DMS79 (cell line): ENCODE measurements at places on chromosomes 16 and 17.
A peak's percentile ranks its signal among the peaks of the same experiment; 100 is the strongest.

- DNase-seq: no peak
Observed at GRCh38 chr17:47720196-47720595, 12.8 kb upstream of the TBX21 start.

DNA sequence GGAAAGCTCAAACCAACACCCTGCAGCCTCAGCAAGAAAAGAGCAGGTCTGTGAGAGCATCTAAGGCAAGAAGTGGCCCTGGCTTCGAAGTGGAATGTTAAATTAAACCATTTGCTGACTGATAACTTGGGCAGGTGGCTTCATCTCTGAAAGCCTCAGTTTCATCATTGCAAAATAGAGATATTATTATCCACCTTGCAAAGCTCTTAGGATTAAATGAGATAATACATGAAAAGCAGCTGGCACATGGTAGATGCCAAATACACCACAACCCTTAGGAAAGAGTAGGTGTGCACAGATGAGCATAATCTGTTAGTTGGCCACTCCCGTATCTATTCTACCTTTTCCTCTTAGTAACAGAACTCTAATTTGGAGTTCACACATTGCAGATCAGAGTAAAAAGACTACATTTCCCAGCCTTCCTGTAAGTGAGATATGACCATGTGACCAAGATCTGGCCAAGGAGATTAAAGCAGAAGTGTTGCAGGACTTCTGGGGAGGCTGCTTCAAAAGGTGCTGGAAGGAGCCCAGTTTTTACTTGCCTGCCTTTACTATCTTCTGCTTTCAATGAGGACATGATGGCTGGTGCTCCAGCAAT is 288.7 kb downstream of the SOX9 start:
- no peak for DNase-seq

GRCh38 chr17:80812362-80813088 is 179.1 kb upstream of the CHMP6 start:
- DNase-seq: no peak

- no peak for DNase-seq
Observed at GRCh38 chr17:48002916-48003416, 32.1 kb downstream of the CDK5RAP3 start.

- no peak for DNase-seq
Observed at GRCh38 chr16:62921904-62922303, 885.7 kb upstream of the CDH8 start.

- DNase-seq: no peak
Observed at GRCh38 chr17:78356101-78356713, 3.7 kb downstream of the SOCS3 start.

GRCh38 chr17:79982986-79983385 is 52.7 kb downstream of the TBC1D16 start:
- no peak for DNase-seq

DNA sequence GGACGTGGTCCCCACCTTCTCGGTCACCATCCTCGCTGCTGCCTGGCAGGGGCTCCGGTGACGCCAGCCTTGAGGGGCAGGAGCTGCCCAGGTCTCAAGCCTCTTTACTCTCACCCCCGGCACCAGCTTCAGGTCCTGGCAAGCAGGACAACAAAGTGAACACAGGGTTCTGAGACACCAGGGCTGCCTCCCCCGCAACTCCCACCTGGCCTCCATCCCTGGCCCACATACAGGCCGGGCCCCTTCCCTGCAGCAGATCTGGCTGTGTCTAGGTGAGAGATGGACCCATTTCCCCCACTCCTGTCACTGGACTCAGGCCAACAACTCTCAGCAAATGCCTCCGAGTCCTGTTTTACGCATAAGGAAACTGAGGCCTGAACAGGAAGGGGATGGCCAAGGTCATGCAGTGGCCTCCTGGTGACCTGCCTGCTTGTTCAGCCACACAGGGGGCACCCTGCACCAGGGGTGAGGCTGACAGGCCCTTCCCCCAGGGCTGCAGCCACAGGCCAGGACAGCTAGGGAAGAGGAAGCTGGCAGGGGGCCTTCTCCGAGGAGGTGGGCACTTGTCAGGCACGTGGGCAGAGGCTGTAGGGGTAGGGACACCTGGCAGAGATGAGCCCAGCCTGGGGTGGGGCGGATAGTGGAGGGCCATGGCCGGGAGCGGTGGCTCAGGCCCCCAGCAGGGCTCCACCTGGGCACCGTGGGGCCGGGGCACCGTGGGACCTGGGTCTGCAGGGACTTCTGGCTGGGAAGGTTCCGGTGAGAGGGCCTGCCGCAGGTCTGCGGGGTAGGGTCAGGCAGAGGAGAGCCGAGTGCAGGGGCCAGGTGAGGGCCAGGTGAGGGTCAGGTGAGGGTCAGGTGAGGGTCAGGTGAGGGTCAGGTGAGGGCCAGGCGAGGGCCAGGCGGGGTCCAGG is 46.7 kb upstream of the PVALEF start:
- no peak for DNase-seq

- DNase-seq: no peak
Observed at GRCh38 chr16:56190048-56190676, 1.1 kb upstream of the GNAO1 start.

DNA sequence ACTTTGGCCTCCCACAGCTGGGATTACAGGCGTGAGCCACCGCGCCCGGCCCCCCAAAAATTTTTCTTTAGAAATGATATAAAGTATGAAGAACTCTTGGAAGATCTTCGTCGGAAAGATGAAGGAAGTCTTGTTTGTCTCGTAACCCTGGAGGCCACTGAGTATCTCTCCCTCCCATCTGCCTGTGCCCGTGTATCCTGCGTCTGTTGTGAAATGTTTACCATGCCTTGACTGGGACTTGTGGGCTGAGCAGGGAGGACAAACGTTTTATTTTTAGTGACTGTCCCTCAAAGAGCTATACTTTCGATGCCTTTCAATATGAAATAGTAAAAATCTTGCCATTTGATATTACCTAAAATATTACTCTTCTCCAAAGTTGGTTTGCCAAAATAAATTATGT is 121.2 kb downstream of the RPTOR start:
- DNase-seq: no peak

GRCh38 chr17:17672453-17673368 is 8.5 kb upstream of the RAI1 start:
- no peak for DNase-seq

DNA sequence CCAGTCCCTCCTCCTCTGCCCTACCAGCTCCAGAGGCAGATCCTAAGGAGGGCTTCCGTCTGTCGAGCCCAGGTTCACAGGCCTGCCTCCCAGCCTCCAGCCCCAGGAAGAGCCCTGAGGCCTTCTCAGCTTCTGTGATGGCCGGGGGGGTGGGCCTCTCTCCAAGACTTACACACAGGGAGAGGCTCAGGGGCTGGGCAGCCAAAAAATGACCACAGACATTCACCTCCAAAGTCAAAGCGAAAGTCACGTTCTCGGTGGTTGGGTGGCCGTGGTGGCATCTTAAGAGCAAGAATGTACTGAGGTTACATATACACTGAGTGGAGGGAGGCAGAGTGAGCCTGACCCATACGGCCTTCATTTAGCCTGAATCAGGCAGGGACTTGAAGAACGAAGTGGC is 119.1 kb downstream of the CCDC182 start:
- no peak for DNase-seq

DNA sequence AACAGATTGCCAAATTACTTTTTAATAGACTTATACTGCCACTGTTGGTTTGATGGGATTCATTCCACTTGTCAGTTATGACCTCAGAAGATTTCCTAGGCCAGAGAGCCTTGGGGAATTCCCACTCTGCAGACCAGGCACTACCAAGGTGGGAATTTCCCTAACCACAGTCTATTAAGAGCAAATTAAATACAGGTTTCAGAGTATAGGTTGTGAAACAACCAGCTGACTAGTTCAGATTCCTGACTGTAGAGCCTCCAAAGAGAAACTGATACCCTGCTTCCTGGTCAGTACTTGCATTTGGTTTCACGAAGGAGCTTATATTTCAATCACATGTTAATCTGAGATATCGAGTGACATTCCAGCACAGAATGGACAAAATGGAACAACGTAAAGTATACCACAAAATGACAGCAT is 186.5 kb downstream of the STX8 start:
- no peak for DNase-seq

- DNase-seq: no peak
Observed at GRCh38 chr17:21030375-21030774, 12.4 kb downstream of the USP22 start.

- DNase-seq: no peak
Observed at GRCh38 chr16:68190081-68190480, 45.8 kb downstream of the ESRP2 start.

- peak; percentile 29 for DNase-seq
Observed at GRCh38 chr16:25126820-25127232, 15.3 kb downstream of the LCMT1 start.

DNA sequence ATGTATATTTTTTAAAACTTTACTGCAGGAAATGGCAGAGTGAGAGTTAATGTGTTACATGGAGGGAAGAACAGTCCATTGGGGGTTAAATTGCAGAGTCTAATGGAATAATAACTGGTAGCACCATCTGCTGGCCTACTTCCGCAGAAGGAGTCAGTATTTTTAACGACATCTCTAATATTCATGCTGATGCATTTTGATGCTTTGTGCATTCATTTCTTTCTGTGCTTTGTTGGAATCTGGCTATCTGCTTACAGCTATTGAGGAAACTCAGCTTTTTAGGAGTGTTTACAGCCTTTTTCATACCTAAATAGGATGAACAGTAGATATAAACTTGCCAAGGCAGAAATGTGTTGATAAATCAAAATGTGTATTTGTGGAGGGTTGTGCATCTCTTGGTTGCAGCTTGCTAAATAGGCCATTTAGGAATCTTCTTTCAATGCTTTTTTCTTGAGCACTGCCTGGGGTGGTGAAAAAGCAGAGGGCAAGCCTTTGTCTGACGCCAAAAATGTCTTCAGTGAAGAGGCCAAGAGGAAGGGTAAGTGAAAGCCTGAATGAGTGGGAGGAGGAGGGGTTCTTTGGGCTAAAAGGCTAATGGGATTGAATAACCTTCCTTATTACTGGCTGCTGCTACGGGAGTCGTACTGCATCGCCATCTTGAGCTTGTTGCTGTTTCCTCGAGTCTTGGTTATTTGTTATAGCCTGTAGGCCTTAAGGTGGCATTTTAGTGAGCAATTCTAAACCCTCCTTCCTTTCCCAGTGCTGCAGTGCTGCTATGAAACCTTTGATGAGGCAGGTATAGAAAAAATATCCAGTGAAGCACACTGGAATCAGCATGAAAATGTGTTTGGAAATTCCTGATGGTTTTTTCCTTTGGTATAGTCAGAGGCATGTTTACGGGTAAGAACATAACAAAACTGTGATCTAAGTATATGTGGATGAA is 153.3 kb downstream of the CHD9 start:
- DNase-seq: peak; percentile 81

- no peak for DNase-seq
Observed at GRCh38 chr17:14756479-14756878, 455.6 kb downstream of the HS3ST3B1 start.

DNA sequence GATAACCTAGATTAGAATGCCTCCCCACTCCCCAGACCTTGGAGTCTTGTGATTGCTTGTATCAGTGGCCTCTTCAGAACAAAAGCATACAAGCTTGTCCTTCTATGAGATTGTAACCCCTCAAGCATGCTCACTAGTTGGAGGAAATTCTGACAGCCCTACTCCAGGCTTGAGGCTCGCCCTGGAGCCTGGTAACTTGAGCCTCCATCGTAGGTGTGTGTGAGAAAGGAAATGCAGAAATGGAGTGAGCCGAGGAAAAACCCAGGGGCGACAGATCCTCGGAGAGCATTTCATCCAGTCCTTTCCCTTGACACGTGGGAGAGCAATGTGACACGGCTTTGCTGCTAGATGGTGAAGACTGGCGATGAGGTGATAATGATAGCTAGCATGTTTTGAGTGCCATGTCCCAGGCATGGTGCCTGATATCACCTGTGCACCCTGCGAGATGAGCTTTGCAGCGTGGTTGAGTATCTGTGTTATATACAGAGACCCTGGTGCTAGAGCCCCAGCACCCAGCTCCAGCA is 31.2 kb downstream of the GNAO1 start:
- no peak for DNase-seq

- DNase-seq: peak; percentile 18
Observed at GRCh38 chr16:68539711-68540239, 684 bp downstream of the ZFP90 start.

- DNase-seq: no peak
Observed at GRCh38 chr17:14737984-14738651, 437.2 kb downstream of the HS3ST3B1 start.

DNA sequence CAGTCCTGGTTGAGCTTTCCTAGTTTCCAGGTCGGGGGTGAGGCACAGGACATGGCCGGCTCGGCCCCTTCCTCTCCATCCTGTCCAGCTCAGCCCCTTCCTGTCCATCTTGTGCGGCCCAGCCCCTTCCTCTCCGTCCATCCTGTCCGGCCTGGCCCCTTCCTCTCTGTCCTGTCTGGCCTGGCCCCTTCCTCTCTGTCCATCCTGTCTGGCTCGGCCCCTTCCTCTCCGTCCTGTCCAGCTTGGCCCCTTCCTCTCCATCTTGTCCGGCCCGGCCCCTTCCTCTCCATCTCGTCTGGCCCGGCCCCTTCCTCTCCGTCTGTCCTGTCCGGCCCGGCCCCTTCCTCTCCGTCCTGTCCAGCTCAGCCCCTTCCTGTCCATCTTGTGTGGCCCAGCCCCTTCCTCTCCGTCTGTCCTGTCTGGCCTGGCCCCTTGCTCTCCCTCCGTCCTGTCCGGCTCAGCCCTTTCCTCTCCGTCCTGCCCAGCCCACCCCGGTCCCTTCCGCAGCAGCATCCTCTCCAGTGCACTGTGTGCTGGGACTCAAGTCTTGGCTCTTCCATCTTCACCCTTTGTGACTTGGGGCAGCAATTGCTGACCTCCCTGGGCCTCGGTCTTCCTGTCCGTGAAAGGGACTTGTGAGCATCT is 5.5 kb upstream of the ZNF750 start:
- DNase-seq: no peak

GRCh38 chr16:58409316-58409973 is 17.2 kb downstream of the GINS3 start:
- DNase-seq: no peak

- DNase-seq: no peak
Observed at GRCh38 chr16:73190688-73191659, 143.0 kb upstream of the ZFHX3 start.

DNA sequence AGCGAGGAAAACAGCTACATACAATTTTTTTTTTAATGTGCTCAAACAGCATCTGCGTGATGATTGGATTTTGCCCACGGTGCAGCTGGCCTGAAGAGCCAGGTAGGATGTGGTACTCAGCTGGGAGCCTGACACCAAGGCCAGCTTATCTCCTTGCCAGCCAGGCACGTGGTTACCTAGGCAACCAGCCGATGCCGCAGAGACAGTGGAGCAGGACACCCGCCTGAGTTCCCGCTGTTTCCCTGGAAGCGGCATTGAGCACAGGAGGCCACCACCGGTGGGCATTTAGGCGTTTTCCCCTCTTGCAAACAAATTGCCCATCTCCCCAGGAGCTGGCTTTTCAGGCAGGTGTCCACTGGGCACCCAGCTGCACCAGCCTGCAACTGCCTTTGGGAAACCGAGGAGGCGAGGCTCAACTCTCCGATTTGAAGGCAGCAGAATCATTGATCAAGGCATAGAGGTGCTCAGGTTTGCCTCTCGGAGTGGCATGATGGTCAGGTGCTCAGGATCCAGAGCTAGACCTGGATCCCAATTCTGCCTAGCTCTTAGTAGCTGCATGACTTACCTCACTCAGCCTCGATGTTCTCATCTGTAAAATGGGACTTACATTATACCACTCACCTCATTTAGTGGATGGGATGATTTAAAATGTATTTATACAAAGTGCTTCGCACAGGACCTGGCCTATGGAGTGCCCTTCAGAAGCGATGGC is 137.5 kb upstream of the PLCG2 start:
- DNase-seq: peak; percentile 51
